DND-41 (cell line): ENCODE measurements at places on chromosomes 11 and 22.

GRCh38 chr22:29307596-29308147 is 1.2 kb downstream of the GAS2L1 start:
- H3K27ac ChIP-seq, result no peak overlapping the region
- peaks cover 11% of the 10 kb centered on the region for H3K27me3 ChIP-seq
- H3K36me3 ChIP-seq, result no peaks in the 10 kb centered on the region
- H3K4me1 ChIP-seq, result peaks cover 18% of the 10 kb centered on the region

- H3K4me1 ChIP-seq, result peaks cover 10% of the 10 kb centered on the region
- H3K36me3 ChIP-seq, result peaks cover 49% of the 10 kb centered on the region
- H3K27me3 ChIP-seq, result no peaks in the 10 kb centered on the region
- no peak overlapping the region for H3K4me3 ChIP-seq
- peak; percentile 43 for DNase-seq
Measured at GRCh38 chr11:74232311-74232950, 61.3 kb downstream of the PPME1 start.

- H3K27me3 ChIP-seq, result no peaks in the 10 kb centered on the region
- no peak overlapping the region for H3K27ac ChIP-seq
- no peaks in the 10 kb centered on the region for H3K36me3 ChIP-seq
- H3K4me3 ChIP-seq, result no peak overlapping the region
Measured at GRCh38 chr11:115193914-115194801, 310.1 kb downstream of the CADM1 start.

DNA sequence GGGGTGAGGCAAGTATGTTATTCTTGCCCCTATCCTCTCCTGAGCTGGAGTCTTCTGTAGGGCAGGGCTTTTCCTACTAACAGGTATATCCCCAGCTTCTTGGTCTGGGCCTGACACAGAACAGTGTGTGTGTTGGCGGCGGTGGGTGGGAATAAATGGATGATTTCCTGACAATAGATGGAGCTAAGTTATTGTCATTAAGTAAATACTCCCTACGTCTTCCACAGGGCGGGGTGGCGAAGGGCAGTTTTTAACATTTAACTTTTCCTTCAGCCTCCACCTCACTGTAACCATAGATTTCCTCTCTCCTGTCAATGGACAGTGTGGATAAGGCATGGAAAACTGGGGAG is 11.7 kb upstream of the SMPD1 start:
- H3K36me3 ChIP-seq, result no peaks in the 10 kb centered on the region
- peaks cover 10% of the 10 kb centered on the region for H3K27me3 ChIP-seq
- H3K4me3 ChIP-seq, result no peak overlapping the region
- no peak for DNase-seq

- no peak overlapping the region for H3K4me3 ChIP-seq
- H3K36me3 ChIP-seq, result no peaks in the 10 kb centered on the region
- H3K27me3 ChIP-seq, result peaks cover 21% of the 10 kb centered on the region
- no peak overlapping the region for H3K27ac ChIP-seq
- DNase-seq, result no peak
Measured at GRCh38 chr11:125147280-125147679, 17.3 kb upstream of the PKNOX2 start.

DNA sequence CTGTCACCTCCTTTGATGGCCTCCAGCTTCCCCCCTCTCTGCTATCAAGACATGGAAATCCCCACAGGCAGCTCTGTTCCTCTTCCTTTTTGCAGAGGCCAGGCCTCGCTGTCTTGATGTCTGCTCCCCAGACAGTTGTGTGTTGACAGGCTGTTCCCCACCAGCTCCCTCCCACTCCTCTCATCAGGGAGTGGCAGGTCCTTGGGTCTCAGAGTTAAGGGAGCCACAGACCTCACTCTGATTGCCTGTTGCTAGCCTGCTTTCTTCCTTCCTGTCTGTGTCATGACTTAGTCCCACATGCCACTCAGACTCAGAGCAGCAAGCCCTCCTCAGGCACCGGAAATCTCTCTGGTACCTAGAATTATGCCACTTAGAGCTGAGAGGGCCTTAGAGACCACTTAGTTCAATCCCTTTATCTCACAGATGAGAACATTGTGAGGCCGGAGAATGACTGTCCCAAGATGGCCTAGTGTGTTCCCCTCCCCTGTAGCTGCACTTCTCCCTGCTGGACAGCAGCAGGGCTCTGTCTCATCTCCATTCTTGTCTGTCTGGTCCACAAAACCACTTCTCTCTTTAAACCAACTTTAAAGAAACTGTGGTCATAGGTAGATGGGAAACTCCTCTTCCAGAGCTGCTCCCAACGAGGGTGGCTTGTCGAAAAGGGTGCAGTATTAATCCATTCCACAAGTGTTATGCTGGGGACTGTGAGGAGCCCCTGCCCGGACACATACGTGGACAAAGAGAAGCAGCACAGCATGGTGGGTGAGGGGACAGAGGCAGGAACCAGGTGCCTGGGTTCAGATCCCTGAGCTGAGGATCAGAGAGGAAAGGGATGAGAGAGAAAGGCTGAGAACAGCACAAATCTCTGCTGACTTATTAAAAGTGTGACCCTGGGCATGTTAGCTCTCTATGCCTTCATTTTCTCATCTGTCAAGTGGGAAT is 4.2 kb downstream of the AMPD3 start:
- peak overlapping the region; percentile 78 for H3K27ac ChIP-seq
- peaks cover 51% of the 10 kb centered on the region for H3K4me1 ChIP-seq
- DNase-seq, result peak; percentile 87
- no peaks in the 10 kb centered on the region for H3K27me3 ChIP-seq
- no peak overlapping the region for H3K4me3 ChIP-seq
- peaks cover 31% of the 10 kb centered on the region for H3K36me3 ChIP-seq

- H3K4me1 ChIP-seq, result peaks cover 4% of the 10 kb centered on the region; the same call in 1 of the 2 replicates
- no peak overlapping the region for H3K4me3 ChIP-seq
- no peak overlapping the region for H3K27ac ChIP-seq
- H3K36me3 ChIP-seq, result no peaks in the 10 kb centered on the region
Measured at GRCh38 chr11:96168623-96169022, 174.4 kb downstream of the MAML2 start.

DNA sequence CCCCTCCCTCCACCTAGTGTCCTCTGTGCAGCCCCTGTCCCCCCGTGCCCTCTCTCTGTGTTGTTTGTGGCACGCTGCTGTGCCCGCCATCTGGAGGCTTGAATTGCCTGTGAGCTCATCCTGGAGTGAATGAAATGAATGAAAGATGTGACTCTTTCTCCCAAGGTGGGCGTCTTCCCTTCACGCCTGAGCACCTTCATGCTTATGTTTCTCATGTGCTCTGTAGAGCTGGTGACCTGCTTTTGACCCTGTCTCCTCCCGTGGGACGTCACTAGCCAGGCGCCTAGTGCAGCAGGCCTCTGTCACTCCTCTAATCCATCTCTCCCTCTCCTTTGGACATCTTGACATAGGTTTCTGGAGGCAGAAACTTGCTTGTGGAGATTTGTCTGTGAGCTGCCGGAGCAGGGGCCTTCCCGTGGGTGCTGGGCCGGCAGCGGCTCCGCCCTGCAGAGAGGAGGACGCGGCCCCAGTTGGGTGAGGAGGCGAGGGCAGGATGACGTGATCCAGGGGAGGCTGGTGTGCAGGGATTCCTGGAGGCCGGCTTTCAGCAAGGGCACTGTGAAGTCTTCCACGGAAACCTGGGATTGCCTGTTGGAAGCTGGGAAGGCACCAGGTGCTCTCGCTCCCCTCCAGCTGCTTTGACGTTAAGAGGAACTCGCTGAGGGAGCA is 40.6 kb downstream of the MUC6 start:
- H3K27ac ChIP-seq, result no peak overlapping the region
- H3K27me3 ChIP-seq, result no peaks in the 10 kb centered on the region
- no peak for DNase-seq
- H3K4me3 ChIP-seq, result no peak overlapping the region
- no peaks in the 10 kb centered on the region for H3K4me1 ChIP-seq

GRCh38 chr11:119671561-119672015 is 57.4 kb downstream of the NECTIN1 start:
- no peaks in the 10 kb centered on the region for H3K36me3 ChIP-seq
- H3K27me3 ChIP-seq, result peaks cover 5% of the 10 kb centered on the region
- H3K4me3 ChIP-seq, result no peak overlapping the region
- peaks cover 11% of the 10 kb centered on the region for H3K4me1 ChIP-seq
- no peak for DNase-seq
- H3K27ac ChIP-seq, result no peak overlapping the region

DNA sequence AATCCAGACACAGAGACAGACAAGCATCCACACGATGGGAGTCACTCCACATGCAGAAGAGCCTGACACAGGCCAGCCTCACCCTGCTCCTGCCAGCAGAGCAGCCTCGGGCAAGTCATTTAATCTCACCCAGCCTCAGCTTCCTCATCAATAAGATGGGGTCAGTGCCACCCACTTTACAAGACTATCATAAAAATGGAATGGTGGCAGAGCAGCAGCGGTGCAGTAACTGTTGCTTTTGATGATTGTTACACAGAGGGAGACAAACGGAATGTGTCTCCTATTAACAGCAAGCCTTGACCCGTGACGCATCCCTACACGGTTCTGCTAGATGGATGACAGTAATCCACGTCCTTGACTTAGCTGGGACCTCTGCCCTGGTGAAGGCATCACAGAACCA is 26.0 kb upstream of the ARFGAP3 start:
- no peak for DNase-seq
- H3K4me3 ChIP-seq, result no peak overlapping the region
- no peaks in the 10 kb centered on the region for H3K4me1 ChIP-seq
- no peak overlapping the region for H3K27ac ChIP-seq
- H3K36me3 ChIP-seq, result peaks cover 95% of the 10 kb centered on the region

DNA sequence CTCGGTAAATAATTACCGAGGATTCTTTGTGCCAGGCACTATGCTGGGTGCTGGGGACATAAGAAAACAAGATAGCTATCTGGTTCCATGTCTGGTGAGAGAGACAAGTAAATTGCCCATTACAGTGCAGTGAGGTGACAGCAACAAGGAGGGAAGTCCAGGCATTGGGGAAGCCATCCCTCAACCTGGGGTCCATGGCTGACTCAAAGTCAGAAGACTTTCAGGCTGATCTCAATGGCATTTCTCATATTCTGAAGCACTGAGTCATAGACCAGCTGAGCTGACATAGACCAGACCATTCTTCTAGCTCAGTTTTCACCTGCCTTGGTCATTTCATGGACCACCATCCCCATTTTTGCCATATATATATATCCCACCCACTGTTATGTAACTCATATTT is 158.8 kb downstream of the TTC17 start:
- no peak overlapping the region for H3K27ac ChIP-seq
- H3K27me3 ChIP-seq, result no peaks in the 10 kb centered on the region
- no peaks in the 10 kb centered on the region for H3K36me3 ChIP-seq
- H3K4me1 ChIP-seq, result no peaks in the 10 kb centered on the region

- H3K4me3 ChIP-seq, result no peak overlapping the region
- H3K27ac ChIP-seq, result no peak overlapping the region
- no peak for DNase-seq
Measured at GRCh38 chr22:27851974-27852746, 50.6 kb upstream of the MN1 start.

DNA sequence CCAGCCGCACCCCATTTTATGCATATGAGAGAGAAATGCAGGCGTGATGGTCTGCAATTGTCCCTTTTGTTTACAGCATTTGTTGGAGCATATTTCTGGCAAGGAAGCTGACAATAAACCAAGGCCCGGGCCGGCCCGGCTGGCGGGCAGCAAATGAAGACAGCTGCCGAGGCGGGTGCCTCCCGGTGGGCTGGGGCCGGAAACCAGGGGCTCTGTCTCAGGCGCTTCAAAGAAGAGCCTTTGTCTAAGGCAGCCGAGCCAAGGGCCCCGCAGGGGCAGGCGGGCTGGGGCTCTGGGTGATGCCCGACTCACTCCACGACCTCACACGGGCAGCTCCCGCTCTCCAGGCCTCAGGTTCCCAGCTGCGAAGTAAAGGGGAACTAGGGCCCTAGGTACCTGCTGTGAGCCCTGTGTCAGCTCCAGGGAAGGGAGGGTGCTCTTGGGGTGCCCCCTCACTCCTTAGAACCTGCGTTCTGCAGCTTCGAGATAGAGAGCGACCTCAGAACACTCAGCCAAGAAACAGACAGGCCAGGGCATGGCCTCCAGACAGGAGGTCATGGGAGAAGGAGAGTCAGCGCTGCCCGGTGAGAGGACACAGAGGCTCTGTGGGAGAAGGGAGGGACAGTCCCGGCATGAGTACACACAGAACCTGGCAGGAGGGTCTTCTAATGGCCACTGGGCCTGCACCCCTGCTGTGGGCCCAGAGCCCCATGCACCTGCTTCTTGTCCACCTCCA is 2.4 kb downstream of the LINC01488 start:
- no peak for DNase-seq
- H3K4me3 ChIP-seq, result no peak overlapping the region

DNA sequence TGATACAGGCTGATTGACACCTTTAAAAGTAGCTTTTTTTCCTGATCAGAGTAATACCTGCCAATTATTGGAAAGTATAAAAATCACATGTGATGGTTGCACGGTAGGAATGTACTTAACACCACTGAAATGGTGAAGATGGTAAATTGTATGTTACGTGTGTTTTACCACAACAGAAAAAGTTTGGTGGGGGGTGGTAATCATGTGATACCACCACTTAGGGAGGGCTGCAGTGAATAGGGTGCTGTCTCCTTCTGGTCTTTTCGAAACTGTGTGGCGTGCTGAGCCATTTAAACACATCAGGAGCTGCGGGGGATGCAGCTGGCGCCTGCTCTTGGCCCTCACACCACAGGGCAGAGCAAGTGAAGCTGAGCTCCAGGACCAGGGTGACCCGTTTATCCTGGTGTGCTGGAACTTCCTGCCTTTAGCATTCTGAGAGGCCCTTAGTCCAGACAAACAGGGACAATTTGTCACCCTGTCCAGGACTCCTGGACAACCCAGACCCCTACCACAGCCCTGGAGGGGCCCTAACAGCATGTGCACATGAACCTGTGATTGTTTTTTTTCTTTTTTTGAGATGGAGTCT is 2.6 kb downstream of the SYNGR1 start:
- peaks cover 23% of the 10 kb centered on the region for H3K4me1 ChIP-seq
- H3K4me3 ChIP-seq, result no peak overlapping the region
- no peaks in the 10 kb centered on the region for H3K36me3 ChIP-seq
- no peaks in the 10 kb centered on the region for H3K27me3 ChIP-seq

GRCh38 chr11:87460842-87461637 is 423.3 kb downstream of the TMEM135 start:
- no peak overlapping the region for H3K27ac ChIP-seq
- no peak for DNase-seq
- H3K4me3 ChIP-seq, result no peak overlapping the region
- no peaks in the 10 kb centered on the region for H3K36me3 ChIP-seq
- no peaks in the 10 kb centered on the region for H3K4me1 ChIP-seq
- no peaks in the 10 kb centered on the region for H3K27me3 ChIP-seq

- H3K27ac ChIP-seq, result no peak overlapping the region
- peaks cover 11% of the 10 kb centered on the region for H3K4me1 ChIP-seq
- DNase-seq, result peak; percentile 97
- H3K36me3 ChIP-seq, result no peaks in the 10 kb centered on the region
- peaks cover 71% of the 10 kb centered on the region for H3K27me3 ChIP-seq
Measured at GRCh38 chr22:28955817-28956216, 72.4 kb downstream of the ZNRF3 start.

GRCh38 chr11:128324531-128325141 is 262.7 kb downstream of the ETS1 start:
- peaks cover 26% of the 10 kb centered on the region for H3K4me1 ChIP-seq
- no peaks in the 10 kb centered on the region for H3K27me3 ChIP-seq
- peak overlapping the region; percentile 67 for H3K27ac ChIP-seq
- DNase-seq, result peak; percentile 55
- no peaks in the 10 kb centered on the region for H3K36me3 ChIP-seq

GRCh38 chr11:63023222-63023814 is 7.7 kb upstream of the SLC22A8 start:
- H3K4me3 ChIP-seq, result no peak overlapping the region
- no peak for DNase-seq
- H3K36me3 ChIP-seq, result no peaks in the 10 kb centered on the region
- peaks cover 32% of the 10 kb centered on the region for H3K27me3 ChIP-seq
- no peak overlapping the region for H3K27ac ChIP-seq

GRCh38 chr11:66523611-66524010 is 13.2 kb downstream of the BBS1 start:
- H3K4me3 ChIP-seq, result no peak overlapping the region
- H3K4me1 ChIP-seq, result no peaks in the 10 kb centered on the region
- H3K36me3 ChIP-seq, result peaks cover 37% of the 10 kb centered on the region; the same call in 1 of the 2 replicates
- H3K27ac ChIP-seq, result no peak overlapping the region
